ENCODE measurements at places on chromosomes 3 and 15.

- no peak for DNase-seq
Observed at GRCh38 chr15:40115670-40116093, 7.0 kb upstream of the BMF start.

GRCh38 chr15:65278480-65278879 lies 8.2 kb downstream of the PARP16 start:
- DNase-seq: no peak

DNA sequence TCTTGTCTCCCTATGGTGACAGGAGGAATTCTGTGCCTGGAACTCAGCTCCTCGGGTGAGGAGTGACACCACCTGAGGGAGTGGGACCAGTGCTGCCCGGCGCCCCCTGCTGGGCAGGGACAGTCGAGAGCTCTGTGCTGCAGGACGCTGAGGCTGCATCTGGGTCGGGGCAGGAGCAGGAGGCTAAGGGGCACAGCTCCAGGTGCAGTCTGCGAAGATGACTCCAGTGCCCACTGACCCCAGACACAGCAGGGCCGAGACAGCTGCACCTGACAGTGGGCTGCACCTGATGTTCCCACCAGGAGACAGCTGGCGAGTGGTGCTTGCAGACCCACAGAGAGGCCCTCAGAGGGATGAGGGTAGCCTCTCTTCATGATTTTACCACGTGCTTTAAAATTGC lies 152.9 kb downstream of the ATP10A start:
- DNase-seq: no peak

DNA sequence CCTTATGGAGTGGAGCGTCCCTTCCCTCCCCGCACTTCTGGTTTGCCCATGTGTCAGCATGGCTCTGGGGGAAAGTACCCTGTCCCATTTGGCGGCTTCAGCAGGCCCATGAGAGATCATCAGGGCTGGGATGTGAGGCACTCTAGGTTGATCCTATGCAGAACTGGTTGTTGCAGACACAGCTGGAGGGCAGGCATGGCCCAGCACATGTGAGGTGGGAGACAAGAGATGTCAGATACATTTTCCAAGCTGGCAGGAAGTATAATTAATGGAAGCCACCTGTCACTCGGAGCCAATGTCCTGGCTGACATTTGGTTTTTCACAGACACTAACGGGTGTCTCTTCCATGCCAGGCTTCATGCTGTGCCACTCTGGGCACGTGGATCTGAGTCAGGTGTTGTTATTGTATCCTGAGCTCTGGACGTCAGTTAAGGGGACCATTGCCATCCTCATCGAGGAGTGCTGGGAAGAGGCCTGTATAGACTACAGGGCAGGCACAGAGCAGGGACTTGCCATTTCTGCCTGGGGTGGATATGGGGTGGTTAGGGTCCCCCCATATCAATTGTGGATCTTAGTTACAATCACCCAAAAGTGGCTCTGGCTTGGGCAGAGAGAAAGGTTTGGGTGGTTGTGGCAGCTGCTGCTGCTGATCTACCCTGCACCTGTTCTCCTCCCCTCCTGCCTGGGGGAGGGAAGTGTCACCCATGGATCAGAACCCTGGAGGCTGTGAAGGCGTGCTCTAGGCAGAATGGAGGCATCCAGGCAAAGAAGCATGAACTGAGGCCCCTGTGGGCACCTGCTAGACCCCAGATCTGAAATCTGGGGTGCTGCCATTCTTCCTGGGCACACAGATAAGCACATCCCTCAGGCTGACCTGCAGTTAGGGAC lies 140.7 kb downstream of the FBLN2 start:
- no peak for DNase-seq

DNA sequence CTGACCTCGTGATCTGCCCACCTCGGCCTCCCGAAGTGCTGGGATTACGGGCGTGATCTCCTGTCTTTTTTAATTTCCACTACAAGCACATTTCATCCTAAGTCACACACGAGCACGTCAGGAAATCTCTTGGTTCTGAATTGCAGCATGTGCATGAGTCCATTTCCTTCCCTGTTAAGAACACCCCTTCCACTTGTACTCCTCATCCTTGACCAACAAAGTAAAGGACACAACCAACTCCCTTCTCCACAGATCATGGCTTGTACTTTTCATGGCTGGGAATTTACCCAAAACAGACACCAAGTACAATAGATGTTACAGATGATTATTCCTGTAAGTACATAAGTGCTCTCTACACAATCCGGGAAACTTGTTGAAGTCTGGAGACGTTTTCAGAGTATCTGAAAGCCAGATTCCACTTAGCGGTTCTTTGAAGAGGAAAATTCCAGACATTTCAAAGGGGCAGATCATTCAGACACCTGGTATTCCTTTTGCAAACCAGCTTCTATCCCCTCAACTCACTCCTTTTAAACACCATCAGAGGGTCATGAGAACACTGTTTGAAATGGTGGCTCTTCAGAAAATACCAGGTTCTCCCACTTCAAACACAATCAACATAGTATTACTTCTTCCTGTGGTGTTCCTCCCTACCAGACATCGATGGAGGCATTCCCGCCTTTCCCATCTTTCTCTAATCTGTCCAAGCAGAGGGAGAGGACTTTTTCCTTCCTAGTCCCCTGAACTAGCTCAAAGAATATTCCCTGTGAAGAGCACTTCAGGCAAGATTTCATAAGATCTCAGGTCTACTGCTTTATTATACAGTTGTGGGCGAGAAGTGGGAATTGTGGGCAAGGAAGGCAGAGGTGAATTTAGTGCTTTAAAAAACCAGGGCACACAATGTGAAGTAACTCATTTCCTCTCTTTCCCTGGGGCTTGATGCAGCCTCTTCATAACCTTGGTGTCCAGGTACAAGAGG lies 80.1 kb upstream of the TSC22D2 start:
- no peak for DNase-seq

- no peak for DNase-seq
Observed at GRCh38 chr15:100125401-100126191, 216.2 kb downstream of the ADAMTS17 start.

DNA sequence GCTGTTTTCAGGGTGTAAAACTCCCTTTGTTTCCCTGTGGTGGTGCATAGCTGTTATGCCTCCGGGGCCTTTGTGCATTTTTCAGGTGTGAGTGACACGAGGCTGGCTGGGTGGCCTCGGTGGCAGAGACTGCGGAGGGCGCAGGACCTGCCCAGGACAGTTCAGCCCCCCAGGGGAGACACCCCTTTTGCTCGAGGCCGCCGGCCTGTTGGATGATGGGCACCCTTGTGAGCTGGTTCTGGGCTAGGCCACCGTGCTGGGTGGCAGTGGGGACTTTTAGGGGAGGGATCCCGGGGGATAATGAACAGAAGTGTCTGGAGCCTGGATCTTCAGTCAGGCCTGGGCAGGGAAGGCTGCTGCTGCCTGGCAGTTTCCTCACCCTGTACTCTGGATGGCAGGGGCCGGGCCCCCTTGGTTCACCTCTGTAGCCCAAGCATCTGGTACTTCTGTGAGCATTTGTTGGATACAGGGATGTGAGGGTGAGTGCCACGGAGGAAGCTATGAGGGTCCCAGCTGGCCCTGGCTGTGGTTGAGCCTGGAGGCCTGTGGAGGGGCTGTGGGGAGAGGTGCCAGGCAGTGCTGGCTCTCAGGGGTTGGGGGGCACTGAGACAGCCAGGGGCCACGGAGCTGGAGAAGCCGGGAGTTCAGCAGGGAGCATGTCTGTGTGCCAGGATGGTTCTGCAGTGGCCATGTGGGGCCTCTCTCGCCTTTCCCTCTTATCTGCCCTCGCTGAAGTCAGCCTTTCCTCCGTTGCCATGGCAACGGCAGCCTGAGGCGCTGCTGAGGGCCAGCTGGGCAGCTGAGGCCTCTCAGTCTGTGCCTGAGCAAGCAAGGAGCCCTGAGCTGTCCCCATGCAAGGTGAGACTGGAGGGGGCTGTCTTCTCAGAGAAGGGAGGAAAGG lies 49.0 kb downstream of the KY start:
- DNase-seq: no peak

DNA sequence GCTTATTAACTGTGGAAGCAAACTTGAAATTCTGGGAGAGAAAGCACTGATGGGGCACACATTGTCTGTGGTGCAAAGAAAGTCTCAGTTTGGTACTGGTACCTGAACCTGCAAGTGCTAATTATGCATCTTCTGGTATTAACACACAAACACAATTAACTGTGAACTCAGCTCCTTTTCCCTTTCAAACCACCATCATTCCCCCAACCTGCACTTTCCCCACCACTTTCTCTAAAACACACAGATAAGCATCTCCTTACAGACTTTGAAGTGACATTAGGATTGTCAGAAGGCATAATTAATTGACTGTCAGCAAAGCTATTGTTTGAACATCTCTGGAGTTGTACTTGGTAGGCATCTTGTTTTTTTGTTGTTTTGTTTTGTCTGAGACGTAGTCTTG lies 452.2 kb upstream of the TPRG1 start:
- DNase-seq: no peak

- no peak for DNase-seq
Observed at GRCh38 chr3:71310359-71310979, 273.1 kb downstream of the FOXP1 start.
